Umbilical cord (tissue), 2 donors: ENCODE measurements at places on chromosomes 13 and 19. TPM values are rescaled to one million over a fixed set of nuclear protein-coding genes. Genes with fewer than 3 reads are reported as not detected.

The DNAAF3 gene
- 1.4 TPM for total RNA-seq

GRCh38 chr13:98317573-98318171, 140.6 kb upstream of the RNF113B start:
- DNase-seq: no peak

DNA sequence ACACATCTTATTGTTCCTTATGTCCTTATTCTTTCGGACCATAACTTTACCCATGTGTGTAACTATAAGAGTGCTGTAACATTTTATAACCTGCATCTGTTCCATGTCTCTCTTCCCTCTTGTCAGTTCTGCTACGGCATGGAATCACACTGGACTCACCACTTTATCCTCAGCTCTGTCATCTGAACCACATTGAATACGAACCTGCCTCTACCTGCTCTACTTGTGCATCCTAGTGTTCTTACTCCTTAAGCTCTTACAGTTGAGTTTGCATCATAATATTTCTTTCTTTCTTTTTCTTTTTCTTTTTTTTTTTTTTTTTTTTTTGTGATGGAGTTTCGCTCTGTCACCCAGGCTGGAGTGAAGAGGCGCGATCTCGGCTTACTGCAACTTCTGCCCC, 180.9 kb downstream of the GPC5 start:
- DNase-seq: no peak

DNA sequence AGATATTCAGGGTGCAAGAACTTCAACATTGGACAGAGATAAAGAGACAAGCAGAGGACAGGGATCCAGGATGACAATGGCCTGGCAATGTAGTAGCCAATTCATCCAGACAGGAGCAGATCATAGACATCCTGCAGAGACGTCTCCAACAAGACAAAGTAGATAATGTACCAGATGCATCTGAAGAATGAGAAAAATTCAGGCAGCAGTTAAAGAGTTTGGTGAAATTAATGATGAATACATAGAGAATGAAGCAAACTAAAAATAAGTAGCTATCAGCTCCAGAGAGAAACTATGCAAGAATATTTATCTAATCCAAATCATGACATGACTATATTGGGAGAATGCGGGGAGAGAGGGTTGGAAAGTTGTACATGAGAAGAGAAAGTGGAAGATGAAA, 278.4 kb upstream of the DACH1 start:
- DNase-seq: peak; percentile 6

DNA sequence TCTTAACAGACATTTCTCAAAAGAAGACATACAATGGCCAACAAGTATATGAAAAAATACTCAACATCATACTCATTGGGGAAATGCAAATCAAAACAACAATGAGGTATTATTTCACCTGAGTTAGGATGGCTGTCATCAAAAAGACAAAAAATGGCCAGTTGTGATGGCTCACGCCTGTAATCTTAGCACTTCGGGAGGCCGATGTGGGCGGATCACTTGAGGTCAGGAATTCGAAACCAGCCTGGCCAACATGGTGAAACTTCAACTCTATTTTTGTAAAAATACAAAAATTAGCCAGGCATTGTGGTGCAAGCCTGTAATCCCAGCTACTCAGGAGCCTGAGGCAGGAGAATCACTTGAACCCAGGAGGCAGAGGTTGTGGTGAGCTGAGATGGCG, 22.0 kb downstream of the CEACAM16 start:
- no peak for DNase-seq

DNA sequence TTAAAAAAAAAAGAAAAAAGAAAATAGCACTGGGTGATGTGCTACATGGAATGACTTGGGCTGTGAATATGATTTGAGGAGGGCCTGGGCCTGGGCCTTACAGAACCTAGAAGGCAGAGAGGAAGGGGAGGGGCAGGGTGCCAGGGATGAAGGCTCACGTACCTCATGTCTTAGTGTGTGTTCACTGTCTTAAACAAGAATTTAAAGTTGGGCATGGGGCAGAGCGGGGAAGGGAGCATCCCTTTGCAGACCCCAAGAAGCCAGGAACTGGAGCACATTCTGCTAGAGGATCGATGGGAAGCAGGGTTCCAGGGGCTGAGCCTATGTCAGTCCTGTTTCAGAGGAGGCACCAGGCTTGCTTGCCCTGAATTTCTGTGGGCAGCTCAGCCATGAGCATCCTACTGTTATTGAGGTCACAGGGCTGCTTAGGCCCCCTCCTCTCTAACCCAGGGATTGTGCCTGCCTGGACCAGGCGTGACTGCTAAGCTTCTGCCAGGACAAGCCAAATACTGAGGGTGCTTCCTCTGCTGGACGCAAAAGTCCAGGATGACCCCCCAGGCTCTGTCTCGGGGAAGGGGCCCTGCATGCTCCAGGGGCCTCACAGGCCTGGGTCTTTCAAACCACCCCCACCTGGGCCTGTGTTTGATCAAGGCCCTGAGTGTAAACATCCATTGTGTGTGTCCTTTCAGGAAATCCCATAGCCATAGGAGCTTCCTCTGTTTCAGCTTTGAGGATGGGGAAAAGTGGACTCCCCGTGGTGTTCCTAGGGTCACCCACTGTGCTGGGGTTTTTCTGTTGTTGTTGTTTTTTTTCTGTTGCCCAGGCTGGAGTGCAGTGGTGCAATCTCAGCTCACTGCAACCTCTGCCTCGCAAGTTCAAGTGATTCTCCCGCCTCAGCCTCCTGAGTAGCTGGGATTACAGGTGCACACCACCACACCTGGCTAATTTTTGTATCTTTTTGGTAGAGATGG, 4.8 kb downstream of the LSR start:
- no peak for DNase-seq
